Fibroblast of the aortic adventitia (primary cell): ENCODE measurements at places on chromosomes 2 and 18. TPM values are rescaled to one million over a fixed set of nuclear protein-coding genes. Genes with fewer than 3 reads are reported as not detected.

The ZNF804A gene
- 4.7 and 12.9 TPM in 2 replicates for total RNA-seq

The HOXD3 gene
- total RNA-seq = 0.09 TPM in 1 of 2 replicates, not detected in the other

The POTEI gene
- total RNA-seq = not detected in 2 replicates

The C18orf54 gene
- total RNA-seq = 10.5 and 12.7 TPM in 2 replicates

The MDH1B gene
- 0.81 and 15.1 TPM in 2 replicates for total RNA-seq
